ENCODE measurements at places on chromosomes 12 and 14.

- no peak for DNase-seq
These were observed 15.0 kb upstream of the EMP1 start for GRCh38 chr12:13181375-13182070.

DNA sequence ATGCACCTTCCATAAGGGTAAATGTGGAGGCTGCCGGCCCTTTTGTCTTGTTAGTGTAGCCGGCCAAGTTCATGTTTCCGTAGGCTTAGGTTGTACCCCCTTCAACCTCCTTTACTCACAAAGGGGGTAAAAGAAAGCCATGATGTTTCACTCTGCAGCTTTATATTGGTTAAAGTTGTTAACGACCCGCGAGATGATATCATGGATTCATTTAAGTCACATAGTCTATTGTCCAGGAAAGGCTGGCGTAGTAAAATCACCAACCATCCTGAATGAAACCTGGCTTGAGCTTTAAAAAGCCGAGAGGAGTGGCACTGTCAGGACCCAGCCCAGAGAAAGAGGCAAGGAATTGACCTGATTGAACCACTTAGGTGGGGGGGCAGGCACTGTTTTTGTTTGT lies 1.3 kb downstream of the UNG start:
- no peak for DNase-seq

- DNase-seq: no peak
These were observed 3.9 kb downstream of the PLD4 start for GRCh38 chr14:104928391-104929133.

GRCh38 chr14:89308232-89308959 lies 108.6 kb downstream of the FOXN3 start:
- DNase-seq: no peak

- DNase-seq: no peak
These were observed 63.1 kb upstream of the FGD4 start for GRCh38 chr12:32336261-32336660.

GRCh38 chr14:24674204-24674970 lies 40.4 kb upstream of the GZMB start:
- peak; percentile 45 for DNase-seq

- DNase-seq: no peak
These were observed 20.5 kb upstream of the RAD51AP1 start for GRCh38 chr12:4518106-4518728.

DNA sequence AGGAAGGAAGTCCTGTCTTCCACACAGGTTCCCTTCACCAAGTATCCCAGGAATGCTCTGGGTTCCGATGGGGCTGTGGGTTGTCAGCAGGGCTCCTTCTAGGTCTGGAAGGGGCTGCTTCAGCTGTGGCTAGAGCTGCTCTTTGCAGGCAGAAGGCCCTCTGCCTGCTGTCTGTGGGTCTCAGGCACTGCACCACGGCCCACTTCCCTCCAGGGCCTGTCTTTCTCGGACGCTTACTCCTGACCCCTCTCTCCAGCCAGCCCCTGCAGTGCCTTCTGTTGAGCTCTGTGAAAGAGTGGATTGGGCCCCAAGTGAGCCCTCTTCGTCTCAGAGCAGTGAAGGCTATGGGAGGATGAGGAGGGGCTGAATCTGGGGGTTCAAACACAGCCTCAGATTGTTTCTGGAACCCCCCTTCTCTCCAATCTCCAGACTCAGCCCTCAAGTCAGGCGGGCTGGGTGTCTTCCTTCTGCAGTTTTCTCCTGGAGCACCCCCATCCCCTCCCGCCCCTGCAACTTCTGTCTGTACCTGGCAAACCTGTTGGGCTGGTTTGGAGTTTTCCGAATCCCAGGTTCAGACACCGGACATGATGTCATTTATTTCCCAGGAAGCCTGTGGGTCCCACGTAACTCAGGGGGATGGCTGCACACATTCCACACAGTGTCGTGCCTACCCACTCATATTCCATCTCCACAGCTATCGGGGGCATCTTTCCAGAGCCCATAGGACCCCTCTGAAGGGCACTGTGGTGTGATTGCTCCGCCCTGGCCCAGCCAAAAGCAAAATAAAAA lies 24.9 kb upstream of the SPPL3 start:
- no peak for DNase-seq

GRCh38 chr14:33646692-33647260 lies 304.1 kb downstream of the EGLN3 start:
- no peak for DNase-seq

DNA sequence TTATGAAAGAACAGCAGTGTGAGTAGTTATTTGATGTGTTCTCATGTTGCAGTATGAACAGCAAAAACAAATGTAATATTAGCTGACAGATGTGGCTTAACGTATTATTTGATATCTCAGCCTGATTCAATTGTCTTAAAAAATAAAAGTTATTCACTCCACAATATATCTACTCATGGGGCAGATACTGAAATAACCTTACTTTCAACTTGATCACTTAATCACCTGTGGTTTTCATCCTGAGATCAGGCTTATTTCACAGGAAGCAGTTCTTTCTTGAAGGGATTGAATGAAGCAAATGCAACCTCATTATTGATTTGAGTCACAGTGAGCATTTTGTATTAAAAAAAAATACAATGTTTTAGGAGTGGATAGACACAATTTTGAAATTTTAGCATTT lies 90.3 kb downstream of the AKAP6 start:
- DNase-seq: no peak

GRCh38 chr12:55937981-55938380 lies 7.0 kb downstream of the DGKA start:
- no peak for DNase-seq

GRCh38 chr12:29155079-29155478 lies 6.0 kb downstream of the FAR2 start:
- no peak for DNase-seq

GRCh38 chr14:36295642-36296627 lies 24.5 kb downstream of the MBIP start:
- DNase-seq: no peak

DNA sequence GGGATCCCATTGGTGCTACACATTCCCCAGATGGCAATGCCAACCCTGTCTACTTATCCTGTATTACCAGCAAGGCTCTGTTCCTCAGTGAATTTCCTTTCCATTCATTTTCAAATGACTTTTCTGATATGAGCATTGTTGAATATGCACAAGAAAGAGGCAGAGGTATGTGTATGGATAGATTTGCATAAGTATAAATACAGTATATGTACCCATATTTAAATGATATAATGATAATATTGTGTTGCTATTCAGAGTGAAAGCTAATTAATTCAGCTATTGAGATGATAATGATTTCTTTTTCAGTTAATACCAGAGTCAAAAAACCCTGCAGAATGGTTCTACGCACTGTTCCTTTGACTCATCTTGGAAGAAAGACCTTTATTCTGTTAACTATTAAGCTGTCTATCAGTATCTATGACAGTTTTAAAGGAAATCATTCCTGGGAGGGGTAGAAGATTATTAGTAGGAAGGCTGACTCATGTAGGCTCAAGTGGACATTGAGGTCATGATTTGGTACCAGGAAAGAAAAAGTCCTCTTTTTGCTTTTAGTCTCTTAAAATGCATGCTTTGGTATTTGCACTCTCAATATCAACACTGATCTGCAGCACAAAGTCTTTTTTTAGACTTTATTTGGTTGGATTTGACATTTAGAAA lies 44.9 kb upstream of the GAS2L3 start:
- DNase-seq: no peak

DNA sequence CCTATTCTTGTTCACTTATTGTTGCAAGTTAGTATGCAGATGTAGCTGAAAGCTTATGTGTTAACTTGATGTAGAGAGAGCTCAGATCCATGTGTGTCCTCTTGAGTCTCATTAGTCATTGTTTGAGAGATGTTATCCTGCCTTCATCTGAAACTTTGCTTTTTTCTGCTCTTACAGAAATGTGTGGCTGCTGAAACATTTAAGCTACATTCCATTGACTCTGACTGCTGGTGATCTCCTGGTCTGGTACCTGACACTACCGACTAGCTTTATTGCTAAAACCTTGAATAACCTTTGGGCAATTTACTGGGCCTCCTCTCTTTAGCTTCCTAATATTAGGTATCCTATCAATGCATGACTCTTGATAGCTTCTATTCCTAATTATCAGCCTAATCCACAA lies 705.6 kb upstream of the FOXG1 start:
- no peak for DNase-seq

DNA sequence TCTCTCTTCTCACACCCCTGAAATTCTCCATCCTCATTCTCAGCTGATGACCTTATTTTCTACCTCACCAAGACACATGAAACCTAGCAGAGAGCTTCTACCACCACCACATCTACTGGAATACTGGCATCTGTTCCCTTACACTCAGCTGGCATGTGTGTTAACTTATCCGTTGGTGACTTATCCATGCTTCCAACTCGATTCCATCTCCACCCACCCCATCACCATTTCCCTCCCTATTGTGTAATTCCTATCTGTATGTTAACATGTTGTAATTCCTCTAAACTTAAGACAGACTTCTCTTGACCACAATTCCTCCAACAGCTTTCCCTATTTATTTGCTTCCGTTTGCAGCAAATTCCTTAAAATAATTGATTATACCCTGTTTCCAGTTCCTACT lies 15.4 kb downstream of the C1S start:
- no peak for DNase-seq

DNA sequence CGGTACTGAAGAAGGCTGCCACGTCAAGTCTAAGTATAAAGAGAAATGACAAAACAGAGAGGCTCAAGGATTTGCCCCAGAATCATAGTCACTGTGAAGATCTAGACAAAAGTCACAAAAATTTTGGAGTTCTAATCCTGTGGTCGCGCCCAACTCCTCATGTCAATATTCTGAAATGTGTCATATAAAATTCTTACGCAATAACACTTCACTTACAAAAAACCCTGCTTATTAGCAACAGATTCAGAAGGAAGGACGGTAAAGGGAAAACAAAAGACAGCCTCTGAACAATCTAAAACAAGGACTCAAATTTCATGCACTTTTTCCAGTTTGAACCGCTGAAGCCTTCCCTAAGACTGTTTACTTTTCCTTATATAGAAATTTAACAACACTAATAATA lies 94.7 kb downstream of the TSPAN8 start:
- DNase-seq: no peak

- DNase-seq: no peak
These were observed 5.6 kb downstream of the FBXO33 start for GRCh38 chr14:39426605-39427004.

DNA sequence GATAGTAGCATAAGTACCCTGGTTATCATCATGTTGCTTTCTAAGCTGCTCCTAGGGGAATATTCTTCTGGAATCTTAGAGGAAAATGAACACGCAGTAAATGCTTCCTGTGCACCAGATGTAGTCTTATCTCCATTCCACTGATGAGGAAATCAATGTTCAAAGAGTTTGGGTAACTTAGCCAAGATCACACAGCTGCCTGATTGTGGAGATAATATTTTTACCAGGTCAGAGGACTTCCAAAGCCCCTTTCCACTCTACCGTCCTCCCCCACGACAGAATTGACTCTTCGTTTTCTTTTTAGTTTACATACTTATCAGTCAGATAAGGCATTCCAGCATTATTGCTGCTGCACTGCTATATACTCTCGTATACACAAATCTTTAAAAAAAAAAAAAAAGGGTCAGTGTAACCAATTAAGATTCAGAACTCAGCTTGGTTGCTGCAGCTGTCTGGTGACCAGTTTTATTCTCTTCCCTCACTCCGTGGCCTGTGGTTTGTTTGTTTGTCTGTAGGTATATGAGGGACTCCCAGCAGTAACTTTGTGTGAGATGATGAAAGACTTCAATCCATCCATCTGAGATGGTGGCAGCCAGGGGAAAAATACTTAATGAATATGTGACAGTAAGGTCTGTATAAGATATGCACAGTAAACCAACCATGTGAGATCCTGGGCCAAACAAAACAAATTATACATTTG lies 110.5 kb downstream of the TGFB3 start:
- no peak for DNase-seq

- DNase-seq: no peak
These were observed 505.0 kb upstream of the FLRT2 start for GRCh38 chr14:85024931-85025330.

DNA sequence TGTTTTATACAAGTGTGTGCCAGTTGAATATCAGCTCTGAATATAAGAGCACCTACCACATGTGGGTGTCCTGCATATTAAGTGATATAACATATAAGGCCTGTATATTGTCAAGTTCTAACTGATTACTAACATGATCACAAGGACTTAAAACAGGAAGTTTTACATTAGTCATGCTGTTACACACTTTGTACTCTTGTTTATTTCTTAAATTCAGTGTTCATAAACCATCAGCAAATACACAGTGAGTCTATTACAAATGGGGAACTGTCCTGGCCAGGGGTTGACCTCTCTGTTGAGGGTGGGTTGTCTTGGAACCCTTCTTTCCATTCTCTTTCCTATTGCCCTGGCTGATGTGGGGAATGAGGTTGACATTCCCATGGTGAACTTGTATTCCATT lies 19.1 kb downstream of the HELB start:
- DNase-seq: no peak

GRCh38 chr12:111170543-111170942 lies 198.4 kb downstream of the PHETA1 start:
- DNase-seq: no peak

DNA sequence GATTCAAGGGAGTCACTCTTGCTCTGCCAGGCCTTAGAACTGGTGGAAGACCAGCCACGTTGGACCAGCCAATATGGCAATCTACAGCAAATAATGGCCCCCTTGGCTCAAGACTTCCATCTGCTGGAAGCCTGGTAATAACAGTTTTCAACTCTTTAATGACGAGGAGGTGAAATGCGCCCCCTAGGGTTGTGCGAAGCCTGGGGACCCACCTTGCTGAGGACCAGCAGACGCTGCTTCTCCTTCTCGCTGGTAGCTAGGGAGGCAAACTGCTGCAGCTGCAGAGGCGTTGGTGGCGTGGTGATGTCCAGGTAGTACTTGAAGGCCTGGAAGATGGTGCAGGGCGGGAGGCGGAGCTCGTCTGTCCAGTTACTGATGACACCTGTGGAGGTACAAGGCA lies 41.5 kb upstream of the FBXO21 start:
- no peak for DNase-seq

DNA sequence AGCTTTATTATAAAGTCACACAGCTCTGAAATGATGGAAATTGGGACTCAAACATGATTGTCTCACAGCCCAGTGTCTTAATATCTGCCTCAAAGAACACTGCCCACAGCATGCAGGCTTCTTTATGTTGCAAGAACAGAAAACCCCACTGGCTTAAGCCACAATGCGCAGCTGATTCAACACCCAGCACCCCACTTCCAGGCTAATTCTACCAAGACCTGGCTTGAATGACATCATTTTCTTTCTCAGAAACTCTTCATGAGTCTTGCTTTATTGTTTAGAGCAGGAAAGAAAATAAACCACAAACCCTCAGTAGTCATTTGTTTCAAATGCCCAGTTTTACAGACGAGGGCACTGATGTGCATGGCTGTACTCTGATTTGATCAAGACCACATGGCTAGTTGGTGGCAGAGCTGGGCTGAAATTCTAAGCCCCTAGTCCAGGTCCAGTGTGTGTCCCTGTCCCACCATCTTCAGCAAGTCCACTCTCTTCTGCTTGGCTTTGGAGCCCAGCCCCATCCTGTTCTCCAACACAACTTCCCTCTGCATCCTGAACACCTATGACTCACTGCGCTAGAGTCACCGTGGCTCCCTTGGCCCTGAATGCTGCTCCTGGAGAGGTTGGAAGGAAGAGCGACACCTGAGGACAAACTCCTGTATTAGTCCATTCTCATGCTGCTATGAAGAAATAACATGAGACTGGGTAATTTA lies 50.3 kb upstream of the SRSF5 start:
- no peak for DNase-seq
